Stimulated activated CD8-positive, alpha-beta memory T cell treated with anti-CD3 and anti-CD28 coated beads, Interleukin-4, amount 100 ng/mL, for 4 hours (primary cell): ENCODE measurements at places on chromosomes 1 and 21.

DNA sequence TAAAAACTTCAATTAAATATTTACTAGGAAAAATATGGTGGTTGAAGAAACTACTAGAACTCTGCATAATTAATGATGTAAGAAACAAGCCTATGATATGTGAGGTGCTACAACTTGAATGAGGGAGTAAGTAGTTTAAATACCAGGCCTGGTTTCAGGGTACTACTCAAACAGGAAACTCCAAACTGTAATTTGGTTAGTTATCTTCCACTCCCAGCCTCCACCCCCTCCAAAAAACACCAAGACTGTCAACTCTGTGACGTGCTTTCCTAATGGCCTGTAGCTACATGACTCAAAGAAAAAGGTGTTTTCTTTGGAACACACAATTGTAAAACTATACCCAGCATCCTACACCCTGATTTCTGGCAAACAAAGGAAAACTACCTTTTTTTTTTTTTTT lies 55.9 kb upstream of the RCC1 start:
- DNase-seq = no peak

- DNase-seq = no peak
Measured at GRCh38 chr1:211789641-211790464, 40.7 kb downstream of the LPGAT1 start.

DNA sequence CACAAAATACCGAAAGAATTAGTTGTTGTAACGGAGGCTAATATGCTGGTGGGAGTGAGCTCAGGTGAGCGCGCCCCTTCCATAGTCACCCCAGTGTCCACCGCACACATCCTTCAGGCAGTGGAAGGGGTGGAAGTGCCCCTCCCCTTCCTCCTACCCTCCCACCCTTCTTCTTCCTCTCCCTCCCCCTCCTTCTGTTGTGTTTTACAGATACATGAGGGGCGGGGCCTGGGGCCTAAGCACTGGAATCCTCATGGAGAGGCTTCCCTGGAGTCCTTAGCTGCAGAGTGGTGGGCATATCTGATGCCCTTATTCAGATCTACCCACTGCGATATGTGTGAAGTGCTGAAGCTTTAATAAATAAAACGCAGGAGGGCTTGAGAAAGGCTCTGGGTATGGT lies 10.3 kb upstream of the ADARB1 start:
- no peak for DNase-seq

GRCh38 chr1:46153228-46153627 lies 20.8 kb upstream of the PIK3R3 start:
- DNase-seq = no peak

- DNase-seq = no peak
Measured at GRCh38 chr1:6342056-6342455, 51.5 kb downstream of the ACOT7 start.
